Fibroblast of the aortic adventitia (primary cell): ENCODE measurements at places on chromosomes 5 and 9. TPM values are rescaled to one million over a fixed set of nuclear protein-coding genes. Genes with fewer than 3 reads are reported as not detected.

- no peak for DNase-seq
Observed at GRCh38 chr5:149622466-149622865, 41.2 kb downstream of the ARHGEF37 start.

HNRNPA0 gene
- total RNA-seq, result 20.0 and 26.8 TPM in 2 replicates

DNA sequence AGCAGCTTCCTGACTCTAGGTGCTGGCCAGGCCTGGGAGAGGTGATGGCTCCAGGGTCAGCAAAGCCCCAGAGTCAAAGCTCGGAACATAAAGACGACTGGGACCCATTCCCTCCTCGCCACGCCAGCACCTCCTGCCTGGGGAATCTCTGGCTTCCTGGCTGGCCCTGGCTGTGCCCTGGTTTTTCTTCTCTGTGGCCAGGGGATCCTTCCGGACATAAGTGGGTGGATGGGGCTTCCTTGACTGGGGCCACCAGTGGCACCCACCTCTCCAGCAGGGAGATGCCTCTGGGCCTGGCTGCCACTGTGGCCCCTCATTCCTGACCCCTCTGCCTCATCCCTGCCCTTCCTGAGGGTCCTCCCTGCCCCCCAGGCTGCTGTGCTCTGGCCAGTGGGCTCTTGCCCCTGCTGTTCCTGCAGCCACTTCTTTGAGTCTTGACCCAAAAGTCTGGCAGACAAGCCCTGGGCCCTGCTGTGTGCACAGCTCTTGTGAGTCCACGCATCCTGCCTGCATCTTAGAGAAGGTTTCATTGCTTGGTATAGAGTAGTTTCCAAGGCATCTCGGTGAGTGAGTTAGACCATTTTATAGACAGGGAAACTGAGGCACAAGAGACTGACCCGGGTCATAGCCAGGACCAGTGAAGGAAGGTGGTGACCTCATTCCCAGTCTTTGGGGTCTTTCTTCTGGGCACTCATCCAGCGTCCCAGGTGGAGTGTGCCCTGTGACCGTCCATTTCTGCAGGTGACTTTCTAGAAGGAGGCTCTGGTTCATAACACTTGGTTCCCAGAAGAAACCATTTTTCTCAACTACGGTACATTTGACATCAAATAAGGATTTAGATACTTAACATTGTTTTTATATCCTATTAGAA lies 17.3 kb upstream of the LPCAT1 start:
- DNase-seq, result no peak

DBH gene
- not detected in 2 replicates for total RNA-seq

- no peak for DNase-seq
Observed at GRCh38 chr9:21392270-21392669, 7.1 kb upstream of the IFNA2 start.

GRCh38 chr5:64665243-64665642 lies 25.1 kb upstream of the SHISAL2B start:
- no peak for DNase-seq

GRCh38 chr5:14175381-14175780 lies 32.2 kb downstream of the TRIO start:
- no peak for DNase-seq

- no peak for DNase-seq
Observed at GRCh38 chr9:124130277-124131075, 118.9 kb downstream of the LHX2 start.

GRCh38 chr9:3241290-3241689 lies 284.5 kb downstream of the RFX3 start:
- peak; percentile 16 for DNase-seq

DNA sequence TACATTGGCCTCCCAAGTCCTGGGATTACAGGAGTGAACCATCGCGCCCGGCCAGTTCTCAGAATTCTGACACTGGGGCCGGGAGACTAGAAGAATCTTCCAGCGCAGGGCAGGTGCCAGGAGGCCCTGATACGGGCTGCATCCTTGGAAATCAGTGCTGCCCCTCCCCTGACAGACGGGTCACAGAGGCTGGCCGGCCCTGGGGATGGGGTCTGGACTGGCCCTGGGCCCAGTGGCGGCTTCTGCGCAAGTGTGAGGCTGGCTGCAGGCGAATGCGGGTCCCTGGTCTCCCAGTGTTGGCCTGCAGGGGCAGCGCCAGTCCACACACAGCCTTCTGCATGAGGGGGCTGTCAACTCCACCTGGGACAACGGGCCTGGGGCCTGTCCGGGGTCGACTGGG lies 831 bp upstream of the TBC1D9B start:
- DNase-seq, result no peak

KIF24 gene
- 0.74 and 8.2 TPM in 2 replicates for total RNA-seq

DNA sequence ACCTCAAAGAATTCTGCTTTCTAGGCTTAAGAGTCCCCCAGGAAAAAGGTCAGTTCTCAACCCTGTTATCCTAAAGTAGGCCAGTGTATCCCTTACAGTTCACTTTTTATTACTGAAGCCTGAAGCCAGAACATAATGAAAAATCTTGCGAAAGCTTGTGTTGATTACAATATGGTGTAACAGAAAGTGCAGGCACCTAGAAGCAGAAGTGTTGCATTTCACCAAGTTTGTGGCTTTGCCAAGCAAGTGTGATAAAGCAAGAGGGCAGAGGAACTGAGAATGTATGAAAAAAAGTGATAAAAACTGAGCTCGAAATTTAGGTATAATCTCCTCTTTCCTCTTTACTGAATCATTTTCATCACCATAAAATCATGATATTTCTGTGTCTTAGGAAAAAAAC lies 26.2 kb downstream of the AGTPBP1 start:
- peak; percentile 34 for DNase-seq

DNA sequence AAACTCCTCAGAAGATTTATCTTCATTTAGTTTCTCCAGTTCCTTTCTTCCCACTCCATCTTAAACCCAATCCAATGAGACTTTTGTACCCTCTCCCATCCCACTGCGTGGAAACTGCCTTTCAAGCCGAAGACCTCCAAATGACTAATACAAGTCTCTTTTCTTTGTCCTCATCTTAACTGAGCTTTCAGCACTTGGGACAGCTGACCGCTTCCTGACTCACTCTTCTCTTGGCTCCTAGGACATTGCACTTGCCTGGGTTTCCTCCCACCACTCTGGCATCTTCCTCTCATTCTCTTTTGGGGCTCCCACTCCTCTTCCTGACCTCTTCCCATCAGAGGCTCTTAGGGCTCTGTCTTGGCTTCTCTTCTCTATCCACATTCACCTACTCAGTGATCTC lies 243.7 kb downstream of the HSPA4 start:
- DNase-seq, result no peak

GABRG2 gene
- not detected in 2 replicates for total RNA-seq

DNA sequence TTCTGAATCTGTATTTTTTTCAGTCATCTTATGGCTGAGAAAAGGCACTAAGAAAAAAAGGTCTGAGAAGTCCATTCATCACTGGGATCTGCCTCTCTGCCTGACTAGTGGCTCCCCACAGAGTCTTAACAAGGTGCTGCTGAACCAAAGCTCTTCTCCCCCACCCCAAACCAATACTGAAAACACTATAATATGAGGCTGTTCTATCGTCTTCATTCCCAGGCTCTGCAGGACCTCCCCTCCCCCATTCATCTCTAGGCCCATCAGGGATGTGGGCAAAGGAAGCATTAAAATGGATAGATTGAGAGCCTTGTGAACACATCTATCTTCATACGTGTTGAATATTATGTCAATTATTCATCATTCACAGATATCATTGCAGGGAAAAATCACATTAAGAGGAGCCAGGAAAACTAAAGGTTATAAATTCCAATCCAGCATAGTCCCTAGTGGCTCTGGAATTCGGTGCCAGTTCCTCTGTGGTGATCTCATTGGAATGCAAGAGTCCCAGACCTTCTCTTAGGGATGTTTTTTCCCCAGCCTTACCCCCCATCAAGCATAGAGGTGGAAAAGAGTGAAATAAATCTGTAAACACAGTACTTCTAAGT lies 44.3 kb upstream of the GPR151 start:
- DNase-seq, result peak; percentile 25

- peak; percentile 78 for DNase-seq
Observed at GRCh38 chr9:15135164-15135792, 171.7 kb downstream of the TTC39B start.

- peak; percentile 7 for DNase-seq
Observed at GRCh38 chr9:12863618-12864017, 88.8 kb downstream of the LURAP1L start.

- no peak for DNase-seq
Observed at GRCh38 chr9:89945133-89945532, 340.3 kb downstream of the GADD45G start.

GRCh38 chr5:134555890-134556311 lies 30.4 kb downstream of the JADE2 start:
- DNase-seq, result peak; percentile 80

- peak; percentile 14 for DNase-seq
Observed at GRCh38 chr9:4012441-4012840, 287.4 kb downstream of the GLIS3 start.

DNA sequence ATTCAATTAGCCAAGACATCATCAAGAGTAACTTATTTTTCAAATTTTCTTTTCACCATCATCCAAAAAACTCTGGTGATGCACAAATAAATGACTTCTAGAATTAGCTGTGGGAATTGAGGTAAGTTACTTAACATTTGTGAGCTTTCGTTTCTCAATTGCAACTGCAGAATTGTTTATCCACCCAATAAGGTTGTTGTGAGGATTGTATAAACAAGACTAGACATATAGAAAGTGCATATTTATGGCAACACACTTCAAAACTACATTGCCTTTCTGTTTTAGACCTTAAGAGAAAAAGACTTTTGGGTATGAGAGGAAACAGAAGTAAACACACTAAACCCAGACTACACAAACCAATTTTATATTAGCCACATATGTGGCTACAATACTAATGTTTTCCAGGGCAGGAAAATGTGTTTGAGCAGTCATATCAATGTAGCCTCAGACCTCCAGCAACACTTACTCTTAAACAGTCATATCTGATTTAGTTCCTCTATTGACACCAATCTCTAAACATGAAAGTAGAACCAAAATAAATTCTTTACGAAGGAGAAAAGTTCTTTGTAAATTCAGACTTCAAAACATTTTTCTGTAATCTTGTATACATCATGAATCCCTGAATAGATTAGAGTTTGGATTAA lies 488.0 kb upstream of the CYLC2 start:
- DNase-seq, result no peak

DNA sequence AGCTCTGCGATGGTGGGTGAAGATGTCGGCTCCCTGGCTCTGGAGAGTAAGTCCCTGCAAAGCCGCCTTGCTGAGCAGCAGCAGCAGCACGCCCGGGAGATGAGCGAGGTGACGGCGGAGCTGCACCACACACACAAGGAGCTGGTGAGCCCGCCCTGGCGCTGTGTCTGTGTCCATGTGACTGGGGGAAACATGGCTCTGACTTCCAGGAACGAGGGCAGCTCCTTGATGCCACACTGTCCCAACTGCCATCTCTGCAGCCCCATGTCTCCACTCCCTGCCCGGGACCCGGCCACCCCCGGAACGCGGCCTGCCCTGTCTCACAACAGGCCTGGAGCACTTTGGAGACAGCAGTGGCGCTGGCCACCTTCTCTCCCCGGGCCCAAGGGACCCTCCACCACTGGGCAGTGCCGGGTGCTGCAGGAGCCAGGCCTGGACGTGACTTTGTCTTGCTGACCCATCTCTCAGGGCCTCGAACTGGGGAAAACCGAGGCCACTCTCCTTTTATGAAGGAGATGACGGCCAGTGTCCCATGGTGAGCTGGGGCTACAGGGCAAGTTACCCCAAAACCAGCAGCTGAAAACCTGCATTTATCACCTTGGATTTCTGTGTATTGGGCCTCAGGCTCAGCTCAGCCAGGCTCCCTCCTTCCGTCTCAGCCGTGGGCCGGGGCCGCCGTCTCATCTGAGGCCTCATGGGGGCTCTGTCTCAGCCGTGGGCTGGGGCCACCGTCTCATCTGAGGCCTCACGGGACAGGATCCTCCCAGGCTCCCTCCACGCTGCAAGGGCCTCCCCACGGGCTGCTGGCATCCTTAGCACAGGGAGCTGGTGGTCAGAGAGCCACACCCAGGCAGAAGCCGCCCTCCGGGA lies 28.6 kb downstream of the CEP72 start:
- DNase-seq, result no peak

DNA sequence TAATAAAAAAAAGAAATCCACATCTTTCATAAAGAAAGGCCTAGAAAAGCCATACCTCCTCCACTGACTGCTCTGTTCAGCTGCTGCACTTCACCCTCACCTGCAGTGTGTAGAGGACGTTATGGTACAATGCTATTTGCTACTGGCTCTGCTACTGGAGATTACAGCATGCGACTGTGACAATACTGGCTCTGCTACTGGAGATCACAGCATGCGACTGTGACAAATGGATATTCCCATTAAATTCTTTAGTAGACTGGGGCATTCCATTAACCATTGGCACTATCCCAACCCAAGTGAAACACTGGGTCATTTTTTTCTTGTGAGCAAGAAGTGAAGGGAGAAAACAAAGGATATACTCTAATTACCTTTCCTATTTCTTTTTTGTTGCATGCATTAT lies 1063.5 kb upstream of the DMAC1 start:
- DNase-seq, result no peak

- DNase-seq, result peak; percentile 49
Observed at GRCh38 chr9:91536211-91536691, 112.6 kb upstream of the NFIL3 start.

- no peak for DNase-seq
Observed at GRCh38 chr5:10737880-10738279, 23.2 kb downstream of the DAP start.

DNA sequence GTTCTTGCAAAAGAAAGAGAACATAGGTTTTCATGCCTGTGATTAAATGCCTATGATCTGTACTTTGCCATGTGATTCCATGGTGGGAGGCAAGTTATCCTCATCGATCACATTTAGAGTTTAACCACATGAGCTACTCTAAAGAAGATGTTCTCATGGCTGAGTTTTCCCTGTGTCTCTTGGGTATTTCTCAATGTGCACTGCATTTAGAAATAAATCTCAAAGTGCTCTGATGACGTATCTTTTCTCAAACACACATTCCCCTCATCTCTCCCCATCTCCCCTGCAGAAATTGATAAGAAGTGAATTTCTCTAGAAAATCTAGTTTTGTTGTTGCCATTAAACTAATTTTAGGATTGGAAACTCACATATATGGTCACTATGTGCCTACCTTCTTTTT lies 282.2 kb downstream of the SEMA5A start:
- no peak for DNase-seq

DNA sequence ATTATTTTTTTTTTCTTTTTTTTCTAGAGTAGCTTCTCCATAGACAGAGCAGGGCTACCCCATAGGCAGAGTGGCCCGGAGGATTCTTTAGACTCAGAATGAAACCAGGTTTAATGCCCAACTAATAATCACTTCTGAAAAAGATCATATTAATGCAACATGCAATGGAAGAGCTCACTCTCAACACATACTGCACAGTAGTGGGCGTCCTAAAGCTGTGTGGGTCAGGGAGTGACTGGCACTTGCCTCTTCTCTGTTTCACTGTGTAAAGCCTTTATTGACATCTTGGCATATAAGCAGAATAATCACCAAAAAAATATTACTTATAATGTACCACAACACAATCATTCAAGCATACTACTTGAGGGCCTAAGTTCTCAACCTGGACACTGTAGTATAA lies 11.1 kb downstream of the PWWP2A start:
- no peak for DNase-seq

GRCh38 chr5:113269023-113269997 lies 165.5 kb downstream of the TSSK1B start:
- no peak for DNase-seq
